ENCODE measurements at places on chromosomes 2 and 18.

GRCh38 chr2:240179186-240179815 lies 38.8 kb upstream of the OTOS start:
- DNase-seq = no peak

GRCh38 chr2:36455788-36456187 lies 100.2 kb downstream of the CRIM1 start:
- DNase-seq = no peak

GRCh38 chr2:163593982-163594381 lies 141.8 kb downstream of the FIGN start:
- no peak for DNase-seq

- DNase-seq = no peak
Measured at GRCh38 chr18:79718878-79719477, 39.4 kb downstream of the CTDP1 start.

DNA sequence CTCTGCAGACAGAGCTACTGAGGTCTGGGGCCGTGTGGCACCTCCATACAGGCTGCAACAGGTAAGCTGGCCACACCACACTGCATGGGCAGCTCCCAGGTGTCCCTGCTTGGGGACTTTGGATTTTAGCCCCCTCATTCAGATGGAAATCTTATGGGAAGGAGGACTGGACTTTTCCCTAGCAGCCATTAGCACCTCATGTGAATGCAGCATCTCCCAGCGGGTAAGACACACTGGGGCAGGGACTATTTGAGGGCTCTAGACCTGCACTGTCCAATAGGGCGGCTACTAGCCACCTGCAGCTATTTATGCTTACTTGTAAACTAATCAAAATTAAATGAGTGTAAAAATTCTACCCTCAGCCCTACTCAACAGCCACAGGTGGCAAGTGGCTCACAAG lies 34.2 kb upstream of the GLI2 start:
- no peak for DNase-seq

GRCh38 chr2:105361102-105361889 lies 24.0 kb downstream of the C2orf49 start:
- DNase-seq = no peak

- peak; percentile 93 for DNase-seq
Measured at GRCh38 chr2:234881413-234882241, 70.2 kb upstream of the SH3BP4 start.

DNA sequence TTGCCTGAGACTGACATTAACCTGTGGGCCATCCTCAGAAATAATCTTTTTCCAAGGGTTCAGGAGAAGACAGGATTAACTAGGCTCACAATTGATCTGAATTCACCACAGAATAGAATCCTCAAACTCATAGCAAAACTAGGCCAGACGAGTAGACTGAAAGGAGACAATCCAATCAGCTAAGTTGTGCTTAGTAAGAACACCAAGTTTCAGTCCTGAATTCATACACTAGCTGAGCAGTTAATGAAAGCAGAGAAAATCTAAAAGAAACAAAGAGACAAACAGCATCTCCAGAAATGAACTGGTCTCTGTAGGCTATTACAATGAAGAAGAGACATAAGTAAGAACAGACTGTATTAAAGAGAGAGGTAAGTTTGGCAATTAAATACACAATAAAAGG lies 89.5 kb downstream of the GORASP2 start:
- DNase-seq = no peak

- DNase-seq = no peak
Measured at GRCh38 chr2:60450488-60450887, 103.0 kb downstream of the BCL11A start.

DNA sequence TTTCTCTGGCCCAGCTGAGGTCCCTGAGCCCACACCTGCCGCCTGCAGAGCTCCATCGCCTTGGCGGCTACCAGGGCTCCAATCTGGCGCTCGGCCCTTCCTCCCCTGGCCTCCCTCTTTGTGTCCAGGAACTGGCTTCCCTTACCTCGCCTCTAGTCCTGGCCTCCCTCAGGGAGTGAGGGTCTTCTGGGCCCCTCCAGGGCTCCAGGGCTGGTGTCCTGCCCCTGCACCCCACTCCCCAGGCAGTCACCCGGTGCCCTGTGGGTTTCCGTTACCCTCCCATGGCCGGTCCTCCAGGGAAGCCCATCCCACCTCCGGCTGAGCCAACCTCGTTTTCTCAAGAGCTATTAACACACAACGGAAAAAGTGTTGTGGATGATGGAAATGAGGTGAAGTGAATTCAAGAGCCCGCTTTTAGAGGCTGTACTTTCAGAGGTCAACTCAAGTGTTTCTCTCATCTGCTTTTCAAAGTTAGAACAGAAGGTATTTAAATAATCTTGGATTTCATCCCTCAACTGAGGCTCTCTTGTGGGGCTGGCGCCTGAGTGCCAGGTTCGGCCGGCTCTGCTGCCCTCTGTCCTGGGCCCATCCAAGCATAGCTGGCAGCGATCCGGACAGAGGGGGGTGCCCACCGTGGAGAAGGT lies 131.9 kb downstream of the ASB1 start:
- no peak for DNase-seq

DNA sequence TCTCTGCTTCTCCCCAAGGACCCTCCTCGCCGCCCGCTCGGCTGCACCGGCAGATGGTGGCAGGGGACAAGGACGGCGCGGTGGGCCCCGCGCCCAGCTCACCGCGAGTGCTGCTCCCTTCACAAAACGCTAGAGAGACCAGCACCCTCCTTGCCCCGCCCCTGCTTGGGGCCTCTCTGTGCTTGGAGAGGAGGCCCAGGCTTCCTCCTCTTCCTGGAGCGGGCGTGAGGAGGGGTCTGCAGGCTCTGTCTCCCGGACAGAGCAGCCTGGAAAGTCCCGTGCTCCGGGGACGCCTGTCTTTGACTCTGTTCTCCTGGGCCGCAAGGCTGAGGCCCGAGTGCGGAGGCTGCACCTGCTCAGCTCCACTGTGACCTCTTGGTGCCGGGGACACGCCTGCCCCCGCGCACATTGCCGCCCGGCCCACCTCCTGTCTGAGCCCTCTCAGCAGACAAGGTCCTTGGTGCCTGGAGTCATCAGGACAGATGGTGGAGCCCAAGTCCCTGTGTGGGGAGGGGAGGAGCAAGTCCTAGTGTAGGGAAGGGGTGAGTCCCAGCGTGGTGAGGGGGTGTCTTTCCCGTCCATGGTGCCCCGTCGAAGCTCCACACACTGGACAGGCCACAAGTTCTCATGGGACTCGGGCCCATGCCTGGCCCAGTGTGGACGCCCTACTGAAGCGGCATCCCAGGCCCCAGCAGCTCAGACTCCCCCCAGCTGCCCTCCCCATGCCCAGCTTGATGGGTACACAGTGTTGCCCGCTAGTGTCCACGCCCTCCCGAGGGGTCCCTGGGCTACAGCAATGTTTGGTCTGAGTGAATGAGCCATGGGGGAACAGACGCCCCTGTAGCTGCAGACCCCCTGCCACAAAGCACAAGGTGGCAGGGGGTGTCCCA lies 33.8 kb downstream of the RTP5 start:
- DNase-seq = no peak

DNA sequence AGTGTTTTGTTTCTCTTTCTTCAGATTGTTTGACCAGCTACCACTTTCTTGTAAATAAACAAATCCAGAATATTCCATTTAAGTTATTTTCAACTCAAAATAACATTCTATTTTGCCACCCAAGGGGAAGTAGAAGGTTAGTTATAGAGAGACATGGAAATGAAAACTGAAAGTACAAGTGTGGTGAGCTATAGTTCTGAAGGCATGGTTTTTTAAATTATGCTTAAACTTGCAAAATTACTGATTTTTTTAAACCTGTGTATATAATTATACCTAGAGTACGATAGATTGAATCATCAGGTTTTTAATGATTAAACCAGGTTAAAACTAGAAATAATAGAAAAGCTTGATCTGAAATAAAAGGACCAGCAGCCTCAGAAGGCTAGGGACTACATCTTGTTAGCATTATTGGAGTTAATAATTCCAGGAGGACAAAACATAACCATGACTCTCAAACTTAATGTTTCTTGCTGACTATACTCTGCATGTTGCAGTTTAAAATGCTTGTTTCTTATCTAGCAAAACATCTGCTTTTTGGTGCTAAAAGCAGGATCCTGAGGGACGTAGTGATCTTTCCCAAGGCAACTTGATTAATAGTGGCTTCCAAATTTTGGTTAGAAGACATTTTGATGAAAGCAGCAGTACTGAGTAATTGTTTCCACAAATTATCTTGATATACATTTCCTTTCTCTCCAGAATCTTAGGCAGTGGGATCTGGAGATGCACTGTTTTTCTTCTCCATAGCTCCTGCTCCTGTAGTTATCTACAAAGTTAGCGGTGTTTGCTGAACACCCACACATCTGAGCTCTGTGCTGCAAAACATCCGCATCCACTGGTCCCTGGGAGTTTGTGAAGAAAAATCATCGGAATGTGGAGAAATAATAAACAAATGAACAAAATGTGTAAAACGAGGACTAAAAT lies 327.2 kb upstream of the PKDCC start:
- no peak for DNase-seq

- no peak for DNase-seq
Measured at GRCh38 chr2:30800159-30800558, 7.1 kb downstream of the CAPN13 start.

- no peak for DNase-seq
Measured at GRCh38 chr18:13624563-13625237, 101.7 kb downstream of the FAM210A start.

DNA sequence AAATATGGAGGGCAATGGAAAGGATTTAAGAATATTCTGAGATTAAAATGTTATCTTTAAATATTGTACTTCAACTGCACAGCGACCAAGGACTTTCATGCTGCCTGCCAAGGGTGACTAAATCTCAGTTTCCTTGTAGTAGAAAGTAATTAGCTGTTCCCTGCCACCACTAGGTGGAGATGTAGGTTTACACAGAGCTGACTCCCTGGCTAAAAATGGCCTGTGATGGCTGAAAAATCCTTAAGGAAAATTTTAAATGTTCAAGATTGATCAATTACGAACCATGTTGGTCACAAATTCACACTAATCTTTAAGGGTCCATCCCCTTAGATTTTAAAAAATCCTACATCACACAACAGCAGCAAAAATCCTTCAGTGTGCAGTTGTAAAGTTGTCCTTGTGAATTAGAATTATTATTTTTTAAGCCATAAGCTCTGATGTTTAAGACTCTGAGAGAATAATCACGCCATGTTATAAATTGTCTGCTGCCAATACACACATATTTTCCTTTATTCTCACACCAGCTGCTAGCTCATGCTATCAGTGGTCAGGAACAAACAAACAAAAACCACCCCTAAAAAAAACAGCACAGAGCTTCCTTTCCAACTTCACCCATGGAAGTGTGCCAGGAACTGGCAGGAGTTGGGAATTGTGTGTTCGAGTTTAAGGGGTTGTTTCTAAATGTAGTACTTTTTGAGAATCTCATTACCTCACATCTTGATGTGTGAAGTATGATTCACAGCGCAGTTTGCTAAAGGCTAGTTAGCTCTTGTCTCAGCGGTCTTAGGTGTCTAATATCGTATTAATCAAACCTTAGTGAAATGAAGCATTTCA lies 399.8 kb downstream of the TMEM182 start:
- DNase-seq = peak; percentile 63

DNA sequence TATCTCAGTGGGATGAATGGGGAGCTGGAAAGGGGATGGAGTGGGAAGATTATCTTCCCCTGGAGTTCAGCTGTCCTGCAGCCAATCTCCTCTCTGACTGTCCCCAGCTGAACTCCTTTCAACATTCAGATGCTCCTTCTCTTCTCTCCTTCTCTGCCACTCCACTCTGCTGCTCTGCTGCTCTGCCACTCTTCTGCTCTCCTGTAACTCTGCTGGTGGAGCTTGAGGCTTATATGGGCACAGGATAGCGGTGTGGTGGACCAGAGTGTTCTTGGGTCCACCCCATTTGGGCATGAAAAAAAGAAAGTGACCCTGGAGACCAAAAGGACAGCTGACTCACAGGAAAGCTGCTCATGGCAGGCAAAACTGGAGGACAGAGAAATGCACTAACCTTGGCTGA lies 26.6 kb downstream of the FAHD2B start:
- DNase-seq = no peak

GRCh38 chr2:106581328-106581727 lies 94.2 kb downstream of the CD8B2 start:
- no peak for DNase-seq

GRCh38 chr2:141630407-141630930 lies 500.3 kb downstream of the LRP1B start:
- no peak for DNase-seq

DNA sequence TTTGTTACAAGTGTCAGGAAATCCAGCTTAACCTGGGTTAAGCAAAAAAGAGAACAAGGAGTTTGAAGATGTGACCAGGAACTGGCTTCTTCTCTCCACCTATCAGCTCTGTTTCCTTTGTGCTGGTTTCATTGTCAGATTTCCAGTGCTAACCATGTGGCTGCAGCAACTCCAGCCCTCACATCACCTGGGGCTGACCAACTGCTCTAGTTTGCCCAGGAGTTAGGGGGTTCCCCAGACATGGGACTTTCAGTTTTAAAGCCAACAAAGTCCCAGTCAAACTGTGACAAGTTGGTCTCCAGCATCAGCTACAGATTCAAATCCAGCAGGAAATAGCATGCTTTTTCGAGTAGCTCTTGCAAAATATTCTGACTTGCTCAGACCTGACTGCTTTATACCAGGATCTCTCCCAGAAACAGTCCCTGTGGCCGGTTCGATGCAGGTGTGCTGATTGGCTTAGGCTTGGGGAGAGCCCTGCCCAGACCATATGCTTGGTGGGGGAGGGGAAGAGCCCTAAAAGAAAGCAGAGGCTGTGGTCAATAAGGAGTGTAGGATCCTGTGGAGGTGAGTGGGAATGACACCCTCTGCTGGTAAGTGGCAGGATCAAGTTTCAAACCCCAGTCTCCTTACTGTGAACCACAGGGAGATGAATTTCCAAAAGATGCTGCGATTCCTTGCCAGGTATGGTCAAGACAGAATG lies 49.5 kb downstream of the KCNE4 start:
- peak; percentile 61 for DNase-seq

DNA sequence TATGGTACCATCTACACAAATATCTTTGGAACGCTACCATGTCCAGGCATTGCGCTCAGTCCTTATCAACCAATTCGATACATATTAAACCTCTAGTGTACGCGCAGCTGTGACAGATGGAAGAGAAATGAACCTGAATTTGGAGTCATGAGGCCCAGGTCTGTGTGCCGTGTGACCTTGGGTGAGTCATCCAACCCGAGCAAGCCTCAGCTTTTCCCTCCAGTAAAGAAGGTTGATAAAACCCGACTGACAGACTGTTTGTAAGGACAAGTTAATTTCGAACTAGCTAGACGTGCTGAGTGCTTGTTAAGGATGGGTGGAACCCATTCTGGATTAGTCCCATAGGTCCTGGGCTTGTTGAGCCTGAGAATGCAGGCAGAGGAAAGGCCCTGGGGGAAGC lies 28.2 kb downstream of the GREB1 start:
- DNase-seq = no peak

DNA sequence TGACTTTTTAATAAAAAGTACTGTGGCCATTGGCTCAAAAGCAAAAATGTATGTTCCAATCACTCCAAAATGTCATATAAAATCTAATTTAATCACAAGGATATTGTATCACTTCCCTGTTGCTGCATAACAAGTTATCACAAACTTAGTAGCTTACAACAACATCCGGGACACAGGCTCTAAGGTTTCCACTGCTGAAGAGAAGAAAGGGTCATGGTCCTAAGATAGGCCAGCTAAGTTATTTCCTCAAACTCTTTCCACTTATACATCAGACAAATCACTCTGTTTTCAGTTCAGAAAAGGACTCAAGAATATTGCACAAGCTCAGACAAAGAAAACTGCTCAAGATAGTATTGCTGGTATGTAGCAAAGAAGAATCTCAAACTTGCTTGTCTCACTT lies 78.5 kb upstream of the SULT1C3 start:
- no peak for DNase-seq

GRCh38 chr2:204325468-204325867 lies 219.8 kb upstream of the PARD3B start:
- peak; percentile 87 for DNase-seq

GRCh38 chr2:112730791-112731190 lies 10.0 kb downstream of the NT5DC4 start:
- no peak for DNase-seq
